ENCODE measurements at places on chromosomes 2 and 18.

- no peak for DNase-seq
These were observed 497.4 kb upstream of the MEIS1 start for GRCh38 chr2:65937379-65938160.

GRCh38 chr2:176128172-176128981, 1.1 kb upstream of the HOXD8 start:
- DNase-seq: no peak

- no peak for DNase-seq
These were observed 106.4 kb downstream of the POLR1A start for GRCh38 chr2:85999061-85999831.

- no peak for DNase-seq
These were observed 6.2 kb downstream of the KRTCAP3 start for GRCh38 chr2:27448381-27448780.

DNA sequence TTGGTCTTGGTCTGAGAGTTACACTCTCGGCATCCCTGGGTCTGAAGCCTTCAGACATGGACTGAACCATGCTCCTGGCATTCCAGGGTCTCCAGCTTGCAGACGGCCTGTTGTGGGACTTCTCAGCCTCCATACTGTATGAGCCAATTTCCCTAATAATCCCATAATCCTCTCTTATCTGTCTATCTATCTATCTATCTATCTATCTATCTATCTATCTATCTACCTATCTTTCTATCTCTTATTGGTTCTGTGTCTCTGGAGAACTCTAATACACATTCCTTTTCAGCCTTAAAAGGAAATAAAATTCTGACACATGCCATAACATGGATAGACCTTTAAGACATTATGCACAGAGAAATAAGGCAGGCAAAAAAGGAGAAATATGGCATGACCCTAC, 24.4 kb downstream of the SLC39A6 start:
- no peak for DNase-seq

- DNase-seq: no peak
These were observed 224.4 kb upstream of the MC4R start for GRCh38 chr18:60596928-60597327.

DNA sequence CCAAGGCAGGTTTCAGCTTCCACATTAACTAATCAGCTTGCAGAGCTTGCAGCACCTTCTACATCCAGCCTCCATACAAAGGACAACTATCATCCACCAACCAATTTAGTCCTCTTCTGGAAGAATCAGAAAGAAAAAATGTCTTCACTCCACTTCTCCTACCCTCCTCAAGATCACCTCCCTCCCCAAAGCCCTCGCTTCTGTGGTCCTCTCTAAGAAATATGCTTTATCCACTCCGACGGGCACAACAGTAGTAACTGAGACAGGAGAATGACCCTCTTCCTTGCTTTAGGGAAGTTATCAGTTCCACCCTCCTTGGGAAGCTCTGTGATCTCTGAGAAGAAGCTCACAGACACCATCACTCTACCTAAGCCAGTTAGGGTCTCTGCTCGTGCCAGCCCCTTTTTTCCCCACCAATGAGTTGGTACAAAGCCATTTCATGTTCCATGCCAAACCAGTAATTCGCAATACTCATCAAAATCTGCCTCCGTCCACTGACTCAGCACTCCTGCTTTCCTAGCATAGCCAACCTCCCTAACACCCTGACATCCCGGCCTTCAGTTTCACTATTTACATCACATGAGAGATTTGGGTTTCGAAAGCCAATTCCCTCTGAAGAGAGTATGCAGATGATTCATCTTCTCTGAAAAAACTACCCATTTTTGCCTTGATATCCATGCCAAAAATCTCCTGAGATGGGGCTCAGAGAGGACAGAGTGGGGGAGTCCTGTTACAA, 114.1 kb upstream of the PKDCC start:
- no peak for DNase-seq

DNA sequence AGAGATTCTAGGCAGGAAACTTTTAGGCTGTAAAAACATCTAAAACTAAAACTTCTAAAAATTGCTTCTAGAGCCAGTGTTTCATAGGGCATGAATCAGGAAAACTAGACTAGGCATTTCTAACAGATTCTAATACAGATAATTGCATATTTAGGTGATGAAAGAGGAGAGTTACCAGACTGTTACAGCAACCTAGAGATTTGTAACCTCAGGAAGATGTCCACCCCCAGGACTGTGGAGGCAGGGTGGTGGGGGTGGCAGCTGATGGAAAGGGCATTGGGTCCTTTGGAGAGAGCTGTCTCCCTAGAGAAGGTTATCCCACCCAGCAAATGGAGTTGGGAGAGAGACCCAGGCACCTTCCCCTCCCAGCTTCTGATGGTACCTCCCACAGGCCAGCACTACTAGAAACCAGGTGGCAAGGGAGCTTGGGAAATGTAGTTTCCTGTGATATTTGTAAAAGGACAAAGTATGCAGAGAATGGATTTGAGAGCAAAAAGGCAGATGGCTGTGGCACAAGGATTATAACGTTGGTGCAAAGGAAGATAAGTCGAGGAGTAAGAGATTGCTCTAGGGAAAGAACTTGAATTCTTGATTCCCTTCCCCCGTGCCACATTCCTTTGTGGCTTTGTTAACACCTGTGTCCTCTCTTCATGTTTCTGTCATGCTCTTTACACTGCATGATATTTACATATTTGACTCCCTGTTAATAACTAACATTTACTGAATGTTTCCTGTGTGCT, 75.6 kb upstream of the MGAT5 start:
- DNase-seq: no peak

GRCh38 chr2:8003462-8004075, 678.3 kb upstream of the ID2 start:
- no peak for DNase-seq

DNA sequence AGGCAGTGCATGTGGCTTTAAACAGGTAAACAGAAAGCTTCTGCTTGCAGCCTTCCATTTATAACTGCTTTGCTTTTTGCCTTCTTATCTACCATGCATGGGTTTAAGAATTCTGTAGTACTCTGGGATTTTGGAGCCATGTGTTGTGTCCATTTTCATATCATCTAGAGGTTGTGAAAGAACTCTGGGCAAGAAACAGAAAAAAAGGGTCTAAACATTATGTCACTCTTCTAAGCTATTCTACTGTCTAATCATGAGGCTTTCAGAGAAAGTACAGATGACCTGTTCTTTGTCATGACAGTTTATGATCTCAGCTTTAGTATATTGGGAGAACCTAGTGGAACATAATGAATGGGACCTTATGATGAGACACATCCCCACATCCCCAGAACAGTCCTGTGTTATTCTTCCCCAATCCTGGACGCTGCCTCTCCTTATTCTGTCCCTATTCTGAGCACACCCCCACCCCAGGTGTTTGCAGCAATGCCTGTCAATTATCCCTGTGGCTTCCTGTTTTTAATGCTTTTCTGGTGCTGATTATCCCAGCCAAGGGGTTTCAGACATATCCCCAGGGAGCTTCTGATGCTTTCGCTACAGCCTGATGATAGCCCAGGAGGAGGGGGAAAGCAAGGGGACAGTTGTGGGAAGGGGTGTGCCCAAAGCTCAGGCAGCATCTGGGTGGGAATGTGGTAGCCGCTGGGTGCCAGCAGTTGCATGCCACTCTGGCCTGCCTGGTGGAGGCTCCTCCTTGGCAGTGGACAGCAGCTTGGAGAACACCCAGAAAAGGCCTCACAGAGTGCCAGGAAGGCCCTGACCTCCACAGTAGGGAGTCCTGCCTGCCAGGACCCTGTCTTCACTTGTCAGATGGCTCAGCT, 169.5 kb upstream of the MAP3K20 start:
- DNase-seq: peak; percentile 76

DNA sequence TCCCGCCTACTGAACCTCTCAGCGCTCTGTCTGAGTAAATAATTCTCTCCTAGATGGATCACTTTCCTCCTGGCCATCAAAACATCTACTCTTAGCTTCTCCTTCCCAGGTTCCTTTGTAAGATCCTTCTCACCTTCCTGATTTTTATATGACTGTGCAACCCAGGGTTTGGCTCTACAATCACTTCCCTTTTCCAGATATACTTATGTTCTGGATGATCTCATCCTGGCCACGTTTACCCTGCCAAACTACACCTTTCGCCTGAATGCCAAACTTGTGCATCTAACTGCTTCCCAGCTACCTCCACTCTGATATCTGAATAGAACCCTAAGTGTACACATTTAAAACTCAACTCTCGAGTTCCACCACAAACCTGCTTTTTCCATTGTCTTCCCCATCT, 290.5 kb upstream of the REV1 start:
- DNase-seq: no peak

DNA sequence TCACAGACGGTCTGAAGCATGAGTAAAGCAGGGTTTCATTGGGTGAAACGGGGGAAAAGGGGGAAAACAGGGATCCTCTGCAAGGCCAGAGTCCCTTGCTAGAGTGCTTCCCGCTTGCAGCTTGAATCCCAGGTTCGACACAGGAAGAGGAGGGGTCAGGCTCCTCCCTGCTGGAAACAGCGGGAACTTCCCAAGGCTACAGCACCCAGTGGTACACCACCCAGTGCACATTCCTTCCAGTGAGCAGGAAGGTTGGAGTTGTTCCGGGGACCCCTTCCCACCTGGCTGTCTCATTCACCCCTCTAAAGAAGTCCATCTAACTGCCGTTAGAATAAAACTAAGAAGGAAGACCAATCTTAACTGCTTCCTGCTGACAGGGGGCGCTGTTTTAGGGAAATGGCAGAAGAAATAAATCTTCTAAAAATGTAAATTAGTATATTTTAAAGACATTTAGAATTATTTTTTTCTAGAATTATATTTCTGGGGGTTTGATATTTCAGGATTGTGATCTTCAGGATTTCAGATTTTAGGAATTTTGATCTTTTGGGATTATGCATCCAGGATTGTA, 230.9 kb downstream of the RBM43 start:
- no peak for DNase-seq

DNA sequence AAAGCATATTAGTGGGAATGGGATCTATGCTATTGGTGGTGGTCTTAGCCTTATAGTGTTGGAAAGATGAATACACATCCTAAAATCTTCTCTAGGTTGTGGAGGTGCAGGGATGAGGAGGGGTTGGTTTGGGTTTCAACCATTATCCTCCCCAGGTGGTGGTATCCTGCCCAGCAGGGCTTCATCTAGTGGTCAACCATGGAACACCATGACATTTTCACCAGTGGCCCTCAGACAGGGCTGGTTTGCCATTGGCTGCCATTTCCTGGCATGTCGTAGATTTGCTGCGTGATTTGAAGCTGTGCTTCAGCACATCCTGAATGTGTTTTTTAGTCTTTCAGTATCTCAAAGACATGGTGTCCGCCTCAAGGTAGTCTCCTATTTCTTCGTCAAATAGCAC, 391.2 kb upstream of the HNRNPA3 start:
- no peak for DNase-seq

DNA sequence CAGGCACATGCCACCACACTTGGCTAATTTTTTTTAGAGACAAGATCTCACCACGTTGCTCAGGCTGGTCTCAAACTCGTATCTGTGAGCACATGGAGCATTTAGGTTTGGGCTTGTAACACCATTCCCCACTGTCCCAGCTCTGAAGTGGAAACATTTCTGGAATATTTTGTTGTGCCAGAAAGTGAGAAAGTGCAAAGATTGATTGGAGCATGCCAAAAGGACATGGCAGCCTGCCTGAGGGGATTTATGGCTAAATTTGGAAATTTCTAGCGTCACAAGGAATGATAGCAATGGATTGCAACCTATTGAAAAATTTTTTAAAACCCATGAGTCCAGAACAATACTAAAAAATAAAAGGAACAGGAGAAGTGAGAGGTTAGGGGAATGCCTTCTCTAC, 136.8 kb downstream of the ESCO1 start:
- no peak for DNase-seq

DNA sequence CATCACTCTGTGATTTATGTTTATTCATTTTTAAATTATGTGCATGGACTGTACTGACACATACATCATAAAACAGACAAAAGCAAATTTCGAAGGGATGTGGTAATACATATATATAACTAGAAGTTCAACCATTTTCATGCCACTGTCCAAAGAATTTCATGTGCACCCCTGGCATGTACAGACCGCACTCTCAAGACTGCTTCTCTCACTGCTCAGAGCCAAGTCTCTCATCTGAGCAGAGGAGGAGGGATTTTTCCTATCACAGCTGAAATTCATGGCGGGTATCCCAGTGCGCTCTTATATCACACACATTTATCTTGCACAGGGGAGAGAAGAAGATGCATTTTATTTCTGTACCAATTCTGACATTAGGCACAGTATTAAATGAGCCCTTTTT, 5.9 kb downstream of the TMEM178A start:
- DNase-seq: no peak

DNA sequence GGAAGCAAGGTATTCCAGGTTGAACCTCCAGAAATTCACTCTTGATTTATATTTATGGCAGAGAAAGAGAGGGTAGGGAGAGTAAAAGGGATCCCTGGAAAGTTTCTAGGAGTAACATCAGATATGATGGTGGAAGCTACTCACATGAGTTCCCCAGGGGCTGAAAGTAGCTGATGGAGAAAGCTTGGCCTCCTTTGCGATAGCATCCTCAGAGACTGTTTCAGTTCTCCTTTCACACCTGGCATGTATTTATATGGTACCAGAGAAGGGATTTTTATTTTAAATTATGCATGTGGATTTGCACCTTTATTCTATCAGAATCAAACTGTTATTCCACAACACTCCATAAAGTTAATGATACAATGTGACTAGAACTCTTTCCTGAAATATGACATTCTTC, 126.3 kb upstream of the OSR1 start:
- no peak for DNase-seq

DNA sequence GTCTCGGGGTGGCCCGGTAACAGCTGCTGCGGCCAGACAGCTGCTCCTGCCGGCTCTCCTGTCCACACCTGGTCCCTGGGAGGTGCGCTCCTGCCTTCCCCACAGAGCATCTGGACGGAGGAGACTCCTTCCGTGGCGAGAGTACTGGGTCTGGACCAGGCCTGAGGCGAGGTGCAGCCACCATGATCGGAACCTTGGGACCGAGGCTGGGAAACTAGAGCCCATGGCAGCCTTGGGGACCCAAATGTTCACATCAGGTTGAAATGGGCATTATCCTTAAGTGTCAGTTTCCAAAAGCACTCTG, 628 bp downstream of the GIGYF2 start:
- no peak for DNase-seq

DNA sequence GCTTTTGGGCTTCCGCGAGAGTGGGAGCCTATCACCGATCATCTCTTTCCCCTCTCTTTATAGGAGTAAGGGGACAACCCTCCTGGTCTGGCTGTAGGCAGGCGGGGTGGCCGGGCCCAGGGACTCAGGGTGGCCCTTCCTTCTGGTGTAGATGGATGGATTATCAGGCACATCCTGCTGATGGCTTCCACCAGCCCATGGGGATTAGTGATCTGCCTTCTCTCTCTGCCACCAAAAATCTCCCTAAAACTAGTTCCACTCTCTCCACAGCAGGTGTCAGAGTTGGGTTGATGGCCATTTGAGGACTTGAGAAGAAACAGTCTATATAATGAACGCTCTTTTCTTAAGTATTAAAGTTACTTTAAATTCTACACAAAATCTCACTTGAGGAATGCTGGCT, 37.4 kb downstream of the NCK2 start:
- no peak for DNase-seq

DNA sequence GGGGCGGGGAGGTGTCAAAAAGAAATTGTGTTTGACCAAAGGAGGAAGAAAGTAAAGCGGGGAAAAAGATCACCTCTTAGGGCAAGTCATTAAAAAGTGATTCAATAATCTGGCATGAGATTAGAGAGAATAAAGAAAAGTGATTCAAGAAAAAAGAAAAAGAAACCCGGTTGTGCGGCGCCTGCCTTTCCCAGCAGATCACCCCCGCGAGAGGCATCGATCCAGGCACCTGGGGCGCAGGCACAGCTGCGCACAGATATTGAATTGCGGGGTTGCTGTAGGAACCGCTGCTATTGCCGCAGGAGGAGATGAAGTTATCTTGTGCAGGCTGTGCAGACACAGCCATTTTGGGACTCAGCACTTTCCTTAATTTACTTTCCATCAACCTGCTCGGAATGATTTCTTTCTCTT, 71.2 kb downstream of the PLB1 start:
- DNase-seq: no peak
